ENCODE measurements at places on chromosomes 4 and X.
A peak's percentile ranks its signal among the peaks of the same experiment; 100 is the strongest.

DNA sequence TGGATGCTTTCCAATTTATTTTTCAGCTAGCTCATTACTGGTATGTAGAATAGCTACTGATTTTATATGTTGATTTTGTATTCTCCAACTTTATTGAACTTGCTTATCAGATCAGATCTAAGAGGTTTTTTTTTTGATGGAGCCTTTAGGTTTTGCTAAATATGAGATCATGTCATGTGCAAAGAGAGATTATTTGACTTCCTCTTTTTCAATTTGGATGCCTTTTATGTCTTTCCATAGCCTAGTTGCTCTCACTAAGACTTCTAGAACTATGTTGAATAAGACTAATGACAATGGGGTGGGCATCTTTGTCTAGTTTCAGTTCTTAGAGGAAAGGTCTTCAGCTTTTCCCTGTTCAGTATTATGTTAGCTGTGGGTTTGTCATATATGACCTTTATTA is 11.7 kb downstream of the MAGEE1 start:
- H3K27ac ChIP-seq: no peak overlapping the region
- no peak for DNase-seq
- H3K36me3 ChIP-seq: no peaks in the 10 kb centered on the region
- H3K4me3 ChIP-seq: no peak overlapping the region

GRCh38 chrX:7191681-7192110 is 43.7 kb upstream of the PUDP start:
- no peaks in the 10 kb centered on the region for H3K36me3 ChIP-seq
- no peak overlapping the region for H3K27ac ChIP-seq
- H3K27me3 ChIP-seq: no peaks in the 10 kb centered on the region
- no peaks in the 10 kb centered on the region for H3K4me1 ChIP-seq
- DNase-seq: peak; percentile 45
- H3K4me3 ChIP-seq: no peak overlapping the region

- no peaks in the 10 kb centered on the region for H3K36me3 ChIP-seq
- no peak for DNase-seq
- H3K4me1 ChIP-seq: peaks cover 19% of the 10 kb centered on the region
- H3K4me3 ChIP-seq: no peak overlapping the region
Measured at GRCh38 chr4:40192114-40193015, 4.5 kb upstream of the RHOH start.

DNA sequence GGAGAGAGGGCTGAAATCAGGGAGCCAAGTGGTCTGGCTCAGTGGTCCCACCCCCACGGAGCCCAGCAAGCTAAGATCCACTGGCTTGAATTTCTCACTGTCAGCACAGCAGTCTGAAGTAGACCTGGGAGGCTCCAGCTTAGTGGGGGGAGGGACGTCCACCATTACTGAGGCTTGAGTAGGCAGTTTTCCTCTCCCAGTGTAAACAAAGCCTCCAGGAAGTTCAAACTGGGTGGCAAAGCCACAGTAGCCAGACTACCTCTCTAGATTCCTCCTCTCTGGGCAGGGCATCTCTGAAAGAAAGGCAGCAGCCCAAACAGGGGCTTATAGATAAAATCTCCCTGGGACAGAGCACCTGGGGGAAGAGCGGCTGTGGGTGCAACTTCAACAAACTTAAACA is 88.1 kb downstream of the NPFFR2 start:
- H3K36me3 ChIP-seq: no peaks in the 10 kb centered on the region
- no peaks in the 10 kb centered on the region for H3K4me1 ChIP-seq
- no peak for DNase-seq
- H3K27me3 ChIP-seq: no peaks in the 10 kb centered on the region

DNA sequence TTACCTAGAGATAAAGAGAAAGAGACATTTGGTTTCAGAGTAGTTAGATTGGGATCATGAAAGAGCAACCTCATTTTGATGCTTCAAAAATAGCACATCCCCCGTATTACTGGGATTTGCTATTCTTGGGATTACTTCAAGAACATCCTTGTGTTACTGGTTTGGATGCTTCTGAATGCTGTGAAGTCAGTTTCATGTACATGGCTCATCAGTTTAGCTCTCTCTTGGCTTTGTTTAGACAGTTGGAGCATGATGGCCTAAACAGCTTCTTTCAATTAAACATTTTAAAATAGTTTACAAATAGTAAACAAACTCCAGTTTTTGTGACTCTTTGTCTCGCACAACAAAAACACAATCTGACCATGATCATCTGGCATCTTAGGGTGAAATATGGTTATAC is 23.9 kb downstream of the HTT start:
- H3K4me1 ChIP-seq: no peaks in the 10 kb centered on the region
- H3K36me3 ChIP-seq: peaks cover 22% of the 10 kb centered on the region
- no peak overlapping the region for H3K27ac ChIP-seq
- no peak for DNase-seq
- H3K4me3 ChIP-seq: no peak overlapping the region

- H3K4me3 ChIP-seq: no peak overlapping the region
- no peaks in the 10 kb centered on the region for H3K4me1 ChIP-seq
- H3K36me3 ChIP-seq: no peaks in the 10 kb centered on the region
- H3K27ac ChIP-seq: no peak overlapping the region
Measured at GRCh38 chr4:47659342-47659741, 174.3 kb downstream of the ATP10D start.

DNA sequence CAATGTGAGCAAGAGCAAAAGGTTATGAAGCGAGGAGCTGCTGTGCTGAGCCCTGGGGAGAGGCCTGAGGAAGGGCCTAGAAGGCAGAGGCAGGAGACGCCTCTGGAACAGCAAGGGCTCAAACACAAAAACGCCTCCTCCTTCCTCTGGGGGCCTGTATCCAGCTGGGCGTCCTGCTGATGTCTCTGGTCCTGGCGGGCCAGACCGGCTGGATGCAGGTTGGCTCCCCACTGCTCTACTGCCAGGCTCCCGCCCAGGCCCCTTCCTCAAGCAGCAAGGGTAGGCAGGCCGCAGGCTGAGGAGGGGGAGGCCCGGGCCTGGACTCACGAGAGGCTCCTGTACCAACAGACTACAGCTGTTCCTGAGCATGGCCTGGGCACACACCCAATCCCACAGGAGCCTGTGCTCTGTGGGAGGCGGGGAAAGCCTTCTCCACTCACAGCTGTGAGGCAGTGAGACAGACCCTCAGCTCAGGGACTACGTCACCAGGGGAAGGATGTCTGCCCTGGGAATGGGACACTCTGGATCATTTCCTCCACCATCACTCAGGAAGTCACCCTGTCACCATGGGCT is 2.3 kb downstream of the HAUS7 start:
- no peak overlapping the region for H3K4me3 ChIP-seq
- DNase-seq: no peak
- H3K4me1 ChIP-seq: no peaks in the 10 kb centered on the region
- H3K27me3 ChIP-seq: no peaks in the 10 kb centered on the region

DNA sequence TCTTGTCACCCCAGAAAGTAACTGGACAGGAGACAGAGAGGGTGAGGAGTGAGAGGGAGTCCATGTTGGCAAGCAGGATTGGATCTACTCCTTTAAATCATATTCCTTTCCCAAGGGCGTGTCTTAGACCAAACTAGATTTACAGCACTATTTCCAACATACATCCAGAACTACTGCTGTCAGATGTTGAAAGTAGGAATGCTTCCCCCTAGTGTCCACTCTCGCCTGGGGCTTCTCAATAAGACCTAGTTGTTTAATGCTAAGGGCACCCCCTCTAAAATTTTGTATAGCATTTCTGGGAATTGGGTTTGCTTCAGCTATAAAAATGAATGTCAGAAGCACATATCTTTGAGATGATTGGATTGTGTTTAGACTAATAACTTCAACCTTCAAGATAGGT is 13.3 kb downstream of the OFD1 start:
- H3K27ac ChIP-seq: no peak overlapping the region
- no peak overlapping the region for H3K4me3 ChIP-seq
- no peaks in the 10 kb centered on the region for H3K4me1 ChIP-seq
- no peak for DNase-seq
- peaks cover 2% of the 10 kb centered on the region for H3K36me3 ChIP-seq
- no peaks in the 10 kb centered on the region for H3K27me3 ChIP-seq

- H3K4me1 ChIP-seq: no peaks in the 10 kb centered on the region
- no peak overlapping the region for H3K4me3 ChIP-seq
- H3K27ac ChIP-seq: no peak overlapping the region
- H3K27me3 ChIP-seq: no peaks in the 10 kb centered on the region
- DNase-seq: no peak
Measured at GRCh38 chrX:21996872-21997455, 35.2 kb upstream of the PHEX start.

All from H1 (cell line).